CD8-positive, alpha-beta T cell (primary cell): ENCODE measurements at places on chromosomes 2 and 18.

- DNase-seq, result no peak
These were observed 43.2 kb downstream of the SP100 start for GRCh38 chr2:230459216-230459615.

DNA sequence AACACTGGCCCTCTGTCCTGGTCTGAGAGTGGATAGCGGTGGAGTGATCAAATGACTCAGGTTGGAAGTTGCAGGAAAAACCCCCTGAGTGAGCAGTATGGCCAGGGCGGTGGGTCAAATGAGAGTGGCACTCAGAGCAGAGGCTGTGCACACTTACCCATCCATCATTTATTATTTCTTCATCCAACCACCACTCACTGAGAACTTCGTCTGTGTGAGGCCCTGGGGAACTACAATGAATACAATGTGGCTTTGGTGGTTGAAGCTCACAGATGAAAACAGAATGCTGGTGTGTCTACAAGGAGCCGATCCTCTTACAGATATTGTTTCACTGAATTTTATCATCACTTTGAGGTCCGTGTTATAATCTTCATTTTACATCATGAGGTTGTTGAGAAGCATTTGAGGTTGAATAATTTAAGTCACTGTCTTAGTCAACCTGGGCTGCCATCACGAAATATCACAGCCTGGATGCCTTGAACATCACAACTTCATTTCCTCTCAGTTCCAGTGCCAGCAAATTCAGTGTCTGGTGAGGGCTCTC, 73.4 kb upstream of the ID2 start:
- DNase-seq, result no peak

GRCh38 chr2:128734521-128735295, 416.0 kb upstream of the HS6ST1 start:
- no peak for DNase-seq

- DNase-seq, result no peak
These were observed 27.6 kb downstream of the EMX1 start for GRCh38 chr2:72944804-72945449.

DNA sequence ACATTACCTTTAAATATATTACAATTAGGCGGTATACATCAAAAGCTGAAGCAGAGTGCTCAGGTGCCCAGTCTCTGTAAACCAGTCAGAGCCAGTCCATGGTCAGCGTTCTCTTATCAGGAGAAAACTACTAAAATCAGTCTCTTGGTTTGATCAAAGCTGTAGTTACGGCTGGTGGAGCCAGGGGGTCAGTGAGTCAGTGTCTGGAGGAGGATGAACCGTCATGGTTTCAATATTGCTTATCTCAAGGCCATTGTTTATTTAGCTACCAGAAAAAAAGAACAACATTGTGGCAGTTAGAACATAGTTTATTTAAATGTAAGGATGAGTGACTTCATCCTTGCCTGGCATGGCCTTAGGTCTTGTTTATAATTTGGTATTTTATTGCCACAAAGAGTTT, 71.3 kb upstream of the NYAP2 start:
- DNase-seq, result no peak

- no peak for DNase-seq
These were observed 32.1 kb upstream of the RHOB start for GRCh38 chr2:20414806-20415205.

- DNase-seq, result no peak
These were observed 79.1 kb downstream of the MAPK4 start for GRCh38 chr18:50638884-50639420.

- DNase-seq, result no peak
These were observed 231.9 kb downstream of the GALR1 start for GRCh38 chr18:77481541-77481940.

- DNase-seq, result no peak
These were observed 21.0 kb downstream of the TCF7L1 start for GRCh38 chr2:85154048-85154753.

DNA sequence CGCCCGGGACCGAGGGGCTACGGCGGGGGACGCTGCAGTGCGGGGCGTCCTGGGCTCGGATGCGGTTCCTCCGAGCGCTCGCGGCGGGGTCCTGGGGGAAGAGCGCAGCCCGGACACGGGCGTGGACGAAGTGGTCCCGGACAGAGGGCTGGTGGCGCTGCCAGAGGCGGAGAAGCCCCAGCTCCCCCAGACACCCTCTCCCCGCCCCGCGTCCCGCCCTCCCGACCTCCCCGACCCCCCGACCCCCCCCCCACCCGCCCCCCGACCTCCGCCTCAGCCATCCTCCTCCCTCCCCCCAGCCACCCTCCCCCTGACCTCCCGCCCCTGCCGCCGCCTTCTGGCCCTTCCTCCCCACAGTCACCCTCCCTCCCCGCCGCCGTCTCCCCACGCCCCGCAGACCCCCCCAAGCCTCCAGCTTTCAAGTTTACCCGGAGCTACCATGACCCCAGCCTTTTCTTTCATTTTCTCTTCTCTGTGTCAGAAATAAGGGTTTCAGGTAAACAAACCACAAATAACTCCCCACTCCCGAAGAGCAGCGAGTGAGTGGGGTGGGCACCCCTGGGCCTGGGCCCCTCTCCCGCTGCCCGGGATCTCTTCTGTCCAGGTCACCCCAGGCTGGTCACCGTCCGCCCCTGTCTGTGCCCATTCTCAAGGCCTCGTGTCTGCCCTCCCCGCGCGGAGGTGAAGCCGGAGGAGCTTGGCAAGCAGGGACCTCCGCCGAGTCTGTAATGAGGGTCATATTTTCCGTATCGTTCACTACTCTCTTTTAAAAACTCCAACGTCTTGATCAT, 5.1 kb downstream of the NFATC1 start:
- DNase-seq, result peak; percentile 82

- DNase-seq, result no peak
These were observed 276.0 kb downstream of the MTX2 start for GRCh38 chr2:176544991-176545956.

DNA sequence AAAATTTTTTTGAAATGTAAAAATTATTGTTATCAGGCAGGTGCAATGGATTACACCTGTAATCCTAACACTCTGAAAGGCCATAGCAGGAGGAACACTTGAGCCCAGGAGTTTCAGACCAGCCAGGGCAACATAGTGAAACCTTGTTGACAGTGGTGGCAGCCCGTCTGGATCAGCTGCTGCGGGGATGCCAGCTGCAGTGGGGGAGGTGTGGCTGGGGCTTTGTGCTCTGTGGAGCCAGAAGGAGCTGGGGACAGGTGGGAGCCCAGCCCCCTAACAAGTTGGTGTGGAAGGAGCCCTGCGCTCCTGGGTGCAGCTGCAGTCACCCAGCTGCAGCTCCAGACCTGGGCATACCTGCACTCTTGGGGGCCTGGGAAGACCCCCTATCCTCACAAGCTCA, 182.4 kb upstream of the MC4R start:
- DNase-seq, result no peak

GRCh38 chr2:4882421-4882820, 809.8 kb upstream of the SOX11 start:
- no peak for DNase-seq

GRCh38 chr2:152565884-152566727, 151.2 kb downstream of the PRPF40A start:
- no peak for DNase-seq
